ENCODE measurements at places on chromosomes 11 and 22.

GRCh38 chr22:33409079-33409478 is 350.9 kb upstream of the SYN3 start:
- DNase-seq = no peak

- no peak for DNase-seq
Measured at GRCh38 chr11:68303982-68304780, 8.2 kb upstream of the LRP5 start.

- DNase-seq = no peak
Measured at GRCh38 chr11:128179039-128179438, 408.3 kb downstream of the ETS1 start.

- no peak for DNase-seq
Measured at GRCh38 chr11:104908186-104908531, 9.9 kb upstream of the CASP12 start.

DNA sequence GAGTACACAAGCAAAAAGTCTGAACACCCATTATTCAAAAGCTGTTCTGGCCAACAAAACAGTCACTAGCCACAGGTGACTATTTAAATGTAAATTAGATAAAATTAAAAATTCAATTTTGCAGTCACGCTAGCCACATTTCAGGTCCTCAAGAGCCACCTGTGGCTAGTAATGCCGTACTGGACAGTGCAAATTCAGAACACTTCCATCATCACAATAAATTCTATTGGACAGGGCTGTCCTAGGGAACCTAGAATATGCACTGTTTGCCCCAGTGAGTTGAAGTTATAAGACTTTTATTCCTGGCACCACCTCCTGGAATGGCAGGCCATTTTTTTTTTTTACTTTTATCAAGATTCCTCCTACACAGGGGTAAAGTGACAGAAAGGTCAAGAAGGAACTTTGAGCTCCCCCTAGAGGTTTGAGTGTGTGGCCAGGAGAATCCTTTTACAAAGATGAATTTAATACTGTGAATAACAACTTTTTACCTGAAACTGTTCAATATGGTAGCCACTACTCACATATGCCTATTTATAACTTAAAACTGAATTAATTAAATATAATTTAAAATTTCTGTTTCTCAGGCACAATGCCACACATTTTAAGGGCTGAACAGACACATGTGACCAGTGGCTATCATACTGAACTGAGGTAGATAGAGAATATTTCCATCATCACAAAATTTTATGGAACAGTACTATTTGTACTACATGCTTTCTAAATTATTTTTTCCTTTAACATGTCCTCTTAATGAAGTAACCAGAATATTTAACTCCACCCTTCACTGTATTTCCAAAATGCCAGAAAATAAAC is 6.5 kb downstream of the MSANTD2 start:
- no peak for DNase-seq

- no peak for DNase-seq
Measured at GRCh38 chr22:26887916-26888315, 230.5 kb downstream of the MIAT start.

DNA sequence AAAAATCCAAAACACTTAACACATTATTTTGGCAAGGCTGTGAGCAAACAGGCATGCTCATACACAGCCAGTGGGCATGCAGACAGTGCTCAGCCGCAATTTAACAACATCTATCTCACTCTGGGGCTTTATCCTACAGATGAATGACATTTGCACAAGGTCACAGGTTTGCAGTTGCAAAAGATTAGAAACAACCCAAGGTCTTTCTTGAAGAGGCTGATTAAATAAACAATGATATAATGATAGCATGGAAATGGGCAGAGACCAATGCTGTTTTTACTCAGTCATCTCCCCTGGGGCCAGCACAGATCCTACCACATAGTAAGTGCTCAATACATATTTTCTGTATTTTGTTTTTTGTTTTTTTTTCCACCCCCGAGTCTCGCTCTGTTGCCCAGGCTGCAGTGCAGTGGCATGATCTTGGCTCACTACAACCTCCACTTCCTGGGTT is 9.4 kb downstream of the A4GALT start:
- no peak for DNase-seq

- peak; percentile 58 for DNase-seq
Measured at GRCh38 chr11:120547811-120548681, 36.5 kb downstream of the GRIK4 start.

DNA sequence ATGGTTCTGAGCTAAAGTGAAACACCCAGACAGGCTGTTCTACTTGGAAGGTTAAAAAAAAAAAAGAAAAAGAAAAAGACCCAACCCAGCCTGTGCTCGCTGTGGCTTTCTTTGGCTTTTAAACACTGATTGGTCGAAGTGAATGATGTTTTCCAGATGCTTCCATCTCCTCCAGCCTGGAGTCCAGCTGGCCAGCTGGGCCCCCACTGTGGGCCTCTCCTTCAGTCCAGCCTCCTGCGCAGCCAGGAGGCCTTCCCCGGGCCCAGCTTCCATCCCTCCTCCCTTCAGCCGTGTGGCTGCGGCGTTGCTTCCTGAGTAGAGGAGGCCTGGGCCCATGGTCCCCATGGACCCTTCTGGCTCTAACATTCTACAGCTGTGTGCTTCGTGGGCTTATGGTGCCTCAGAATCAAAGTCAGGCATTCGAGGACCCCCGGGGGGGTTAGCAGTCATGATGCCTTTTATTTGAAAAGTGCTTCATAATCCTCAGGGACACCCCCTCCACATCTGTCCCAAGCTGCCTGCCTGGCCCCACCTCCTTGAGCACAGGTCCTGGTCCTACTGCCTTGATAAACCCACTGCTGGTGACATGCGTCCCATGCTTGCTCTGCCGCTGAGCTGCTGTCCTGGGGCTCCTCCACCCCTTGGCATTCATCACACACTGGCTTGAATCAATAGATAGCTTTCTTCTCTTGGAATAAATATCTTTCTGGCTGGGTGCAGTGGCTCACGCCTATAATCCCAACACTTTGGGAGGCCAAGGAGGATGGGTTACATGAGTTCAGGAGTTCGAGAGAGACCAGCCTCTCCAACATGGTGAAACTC is 42.2 kb upstream of the FBLN1 start:
- no peak for DNase-seq

DNA sequence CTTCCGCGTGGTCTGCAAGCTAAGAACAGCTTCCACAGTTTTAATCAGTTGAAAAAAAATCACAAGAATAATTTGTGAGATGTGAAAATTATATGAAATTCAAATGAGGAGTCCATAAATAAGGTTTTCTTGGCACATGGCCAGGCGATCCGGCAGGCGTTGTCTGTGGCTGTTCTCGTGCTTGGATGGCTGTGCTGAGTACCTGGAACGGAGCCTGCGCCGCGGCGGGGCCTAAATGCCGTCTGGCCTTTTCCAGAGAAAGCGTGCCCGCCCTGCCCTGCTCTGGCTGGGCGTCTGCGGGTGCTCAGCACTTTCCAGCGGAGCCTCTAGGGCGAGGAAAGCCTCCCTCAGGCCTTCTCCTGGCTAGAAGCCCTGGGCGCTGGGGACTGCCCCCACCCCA is 41.8 kb downstream of the OSBPL5 start:
- DNase-seq = no peak

DNA sequence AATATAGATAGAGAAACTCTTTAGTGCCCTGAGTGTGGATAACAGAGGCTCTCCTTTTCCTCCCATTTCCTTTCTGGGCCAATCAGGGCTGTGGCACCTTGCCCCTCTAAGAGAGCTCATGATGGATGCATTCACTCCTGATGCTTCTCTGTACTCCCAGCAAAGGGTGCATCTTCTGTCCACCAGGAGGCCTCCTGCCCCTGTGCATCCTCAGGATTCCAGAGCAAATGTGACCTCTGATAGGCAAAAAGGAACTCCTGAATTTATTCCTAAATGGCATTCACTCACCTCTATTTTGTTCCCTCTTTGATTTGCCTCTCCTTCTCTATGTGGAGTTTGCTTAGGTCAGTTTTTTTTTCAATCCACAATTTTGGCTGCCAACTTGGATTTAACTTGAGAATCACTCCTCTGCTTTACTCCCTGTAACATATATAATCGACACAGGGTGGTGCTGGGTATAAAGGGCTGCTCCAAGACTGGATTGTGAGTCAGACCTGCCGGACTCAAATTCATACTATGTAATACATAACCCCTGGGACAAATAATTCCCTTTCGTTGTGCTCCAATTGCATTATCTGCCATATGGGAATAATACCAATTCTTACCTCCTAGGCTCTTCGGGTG is 1.1 kb upstream of the MRGPRX4 start:
- DNase-seq = no peak

- DNase-seq = no peak
Measured at GRCh38 chr22:37610480-37611129, 2.0 kb downstream of the GGA1 start.

DNA sequence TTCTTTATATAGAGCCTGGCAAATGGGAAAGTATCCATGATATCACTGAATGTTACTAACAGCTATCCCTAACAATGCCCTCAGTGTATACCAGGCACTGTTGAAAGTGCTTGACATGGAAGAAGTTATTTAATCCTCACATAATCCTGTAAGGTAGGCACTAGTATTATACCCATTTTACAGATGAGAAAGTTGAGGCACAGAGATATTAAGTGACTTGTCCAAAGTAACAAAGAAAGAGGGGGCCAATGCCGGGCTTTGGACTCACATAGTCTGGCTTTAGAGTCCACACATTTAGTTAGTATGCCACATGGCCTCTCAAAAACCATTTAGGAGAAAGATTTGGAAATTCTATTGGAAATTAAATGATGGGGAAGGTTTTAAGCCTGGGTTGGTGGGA is 220.8 kb upstream of the PLET1 start:
- no peak for DNase-seq

DNA sequence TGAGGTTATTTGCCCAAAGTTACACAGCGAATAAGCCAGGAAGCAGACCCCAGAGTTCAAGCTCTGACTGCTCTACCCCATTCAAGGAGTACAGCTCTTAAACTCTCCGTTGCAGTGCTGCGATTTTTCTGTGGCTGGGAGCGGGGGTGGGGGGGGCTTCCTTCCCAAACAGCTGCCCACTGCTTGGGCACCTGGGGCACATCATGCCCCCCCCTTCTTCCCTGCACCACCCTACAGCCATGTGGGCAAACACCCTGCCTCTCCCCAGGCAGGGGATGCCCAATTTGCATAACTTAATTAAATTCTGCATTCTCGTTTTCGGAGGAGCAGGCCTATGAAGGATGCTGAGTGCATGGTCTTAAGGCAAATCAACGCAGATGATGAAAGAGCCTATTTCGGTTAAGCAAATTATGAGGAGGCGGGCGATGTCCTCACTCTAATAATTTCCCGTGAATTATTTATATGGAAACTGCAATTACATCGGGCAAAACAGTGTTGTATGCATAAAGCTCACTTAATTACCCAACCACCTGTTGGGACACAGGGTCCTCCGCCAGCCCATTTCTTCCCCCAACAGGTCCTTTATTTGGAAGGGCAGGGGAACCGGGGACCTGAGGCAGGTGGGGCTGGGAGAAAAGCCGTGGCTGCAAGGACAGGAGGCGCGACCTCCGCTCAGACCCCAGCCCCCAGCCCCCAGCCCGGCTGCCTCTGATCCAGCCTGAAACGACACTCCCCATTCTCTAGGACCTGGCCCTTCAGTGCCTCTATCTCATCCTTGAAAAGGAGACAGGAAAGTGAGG is 610.5 kb downstream of the BUD13 start:
- DNase-seq = no peak

DNA sequence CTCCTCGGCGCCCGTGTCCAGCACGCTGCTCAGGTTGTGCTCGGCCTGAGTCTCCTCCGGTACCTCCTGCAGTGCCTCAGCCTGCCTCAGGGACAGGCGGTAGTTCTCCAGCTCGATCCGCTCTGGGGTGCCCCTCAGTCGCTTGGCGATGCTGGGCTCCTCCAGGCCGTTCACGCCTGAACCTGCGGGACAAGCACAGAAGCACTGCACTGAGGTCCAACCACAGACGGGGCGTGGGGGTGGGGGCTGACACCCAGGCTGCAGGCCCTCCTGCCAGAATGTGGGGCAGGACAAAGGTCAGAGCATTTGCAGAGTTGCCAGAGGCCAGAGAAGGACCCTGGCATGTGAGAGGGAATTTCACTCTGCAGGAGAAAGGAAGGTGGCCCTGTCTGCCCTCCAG is 67.6 kb upstream of the BID start:
- no peak for DNase-seq
